ENCODE measurements at places on chromosomes 16 and 17.
A peak's percentile ranks its signal among the peaks of the same experiment; 100 is the strongest.

- DNase-seq: no peak
Measured at GRCh38 chr17:74877592-74878548, 5.1 kb upstream of the FDXR start.

DNA sequence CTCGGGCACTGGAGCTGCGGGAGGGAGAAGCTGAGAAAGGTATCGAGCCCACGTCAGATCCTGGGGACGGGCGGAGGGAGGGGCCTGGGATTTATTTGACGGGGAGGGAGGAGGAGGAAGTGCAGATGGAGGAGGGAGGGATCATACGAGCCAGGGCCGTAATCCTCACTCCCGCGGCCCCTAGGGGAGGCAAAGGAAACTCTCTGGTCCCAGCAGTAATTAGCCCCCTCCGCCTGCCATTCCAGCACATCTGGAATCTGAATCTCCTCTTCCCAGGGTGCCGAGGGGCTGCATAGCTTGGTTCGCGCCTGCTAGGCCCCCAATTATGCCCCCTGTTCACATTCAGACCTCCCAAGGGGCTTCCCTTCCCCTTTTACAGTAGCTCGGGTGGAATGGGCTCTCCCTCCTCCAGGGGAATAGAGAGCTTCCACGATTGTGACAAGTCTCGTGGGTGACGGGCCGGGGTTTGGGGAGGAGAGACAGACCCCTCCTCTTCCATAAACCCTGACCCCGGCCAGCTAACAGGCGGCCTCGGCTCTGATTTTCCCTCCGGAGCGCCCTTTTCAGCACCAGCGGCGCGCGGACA is at the start of gene SEZ6L2:
Gene SEZ6L2, minus strand, starts transcription at position 35 of the 586 bp plus-strand sequence. CDS start 531 bp downstream, outside the sequence.
- DNase-seq: peak; percentile 93

DNA sequence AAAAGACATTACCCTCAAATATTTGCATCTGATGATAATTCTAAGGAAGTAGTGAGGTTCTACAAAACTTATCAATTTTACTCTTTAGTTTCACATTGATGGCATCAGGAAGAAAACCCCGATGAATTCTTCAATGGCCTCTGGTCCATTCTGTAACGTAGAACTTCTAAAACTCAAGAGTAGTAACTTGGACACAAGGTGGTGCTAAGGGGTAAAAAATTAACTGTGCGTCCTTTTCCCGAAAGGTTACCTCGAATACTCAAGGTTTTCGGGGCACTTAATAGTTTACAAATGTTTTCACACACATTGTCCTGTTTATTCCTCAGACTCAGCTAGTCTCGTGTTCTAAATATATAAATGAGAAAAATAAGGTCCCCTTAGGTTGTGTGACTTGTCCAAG is 517.3 kb upstream of the ZFHX3 start:
- DNase-seq: no peak

DNA sequence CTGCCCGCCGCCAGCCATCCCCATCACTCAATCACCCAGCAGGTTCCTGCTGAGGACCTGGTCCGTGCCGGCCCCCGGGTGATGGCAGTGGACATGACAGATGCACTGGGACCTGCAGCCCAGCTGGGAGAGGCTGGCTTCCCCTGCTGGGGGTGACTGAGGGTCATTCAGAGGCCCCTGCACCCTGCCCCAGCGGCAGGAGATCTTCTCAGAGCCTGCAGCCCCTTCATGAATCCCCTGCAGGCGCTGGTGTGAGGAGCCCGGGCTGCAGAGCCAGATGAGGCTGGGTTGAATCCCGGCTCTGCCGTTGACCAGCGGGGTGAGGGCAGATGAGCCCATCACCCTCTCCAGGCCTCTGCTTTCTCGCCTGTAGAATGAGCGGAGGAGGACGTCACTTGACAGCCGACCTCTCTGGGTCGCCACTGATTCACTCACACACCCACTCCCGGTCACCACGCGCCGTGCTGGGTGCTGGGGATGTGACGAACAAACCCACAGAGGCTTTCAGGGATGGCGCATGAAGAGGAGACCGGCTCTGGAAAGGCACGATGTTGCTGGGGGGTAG is 95.2 kb upstream of the CIBAR2 start:
- no peak for DNase-seq

- no peak for DNase-seq
Measured at GRCh38 chr16:86436466-86437185, 73.7 kb upstream of the FOXF1 start.

GRCh38 chr17:67829331-67829730 is 4.0 kb downstream of the BPTF start:
- DNase-seq: no peak

- no peak for DNase-seq
Measured at GRCh38 chr16:80627108-80627507, 86.3 kb downstream of the DYNLRB2 start.

DNA sequence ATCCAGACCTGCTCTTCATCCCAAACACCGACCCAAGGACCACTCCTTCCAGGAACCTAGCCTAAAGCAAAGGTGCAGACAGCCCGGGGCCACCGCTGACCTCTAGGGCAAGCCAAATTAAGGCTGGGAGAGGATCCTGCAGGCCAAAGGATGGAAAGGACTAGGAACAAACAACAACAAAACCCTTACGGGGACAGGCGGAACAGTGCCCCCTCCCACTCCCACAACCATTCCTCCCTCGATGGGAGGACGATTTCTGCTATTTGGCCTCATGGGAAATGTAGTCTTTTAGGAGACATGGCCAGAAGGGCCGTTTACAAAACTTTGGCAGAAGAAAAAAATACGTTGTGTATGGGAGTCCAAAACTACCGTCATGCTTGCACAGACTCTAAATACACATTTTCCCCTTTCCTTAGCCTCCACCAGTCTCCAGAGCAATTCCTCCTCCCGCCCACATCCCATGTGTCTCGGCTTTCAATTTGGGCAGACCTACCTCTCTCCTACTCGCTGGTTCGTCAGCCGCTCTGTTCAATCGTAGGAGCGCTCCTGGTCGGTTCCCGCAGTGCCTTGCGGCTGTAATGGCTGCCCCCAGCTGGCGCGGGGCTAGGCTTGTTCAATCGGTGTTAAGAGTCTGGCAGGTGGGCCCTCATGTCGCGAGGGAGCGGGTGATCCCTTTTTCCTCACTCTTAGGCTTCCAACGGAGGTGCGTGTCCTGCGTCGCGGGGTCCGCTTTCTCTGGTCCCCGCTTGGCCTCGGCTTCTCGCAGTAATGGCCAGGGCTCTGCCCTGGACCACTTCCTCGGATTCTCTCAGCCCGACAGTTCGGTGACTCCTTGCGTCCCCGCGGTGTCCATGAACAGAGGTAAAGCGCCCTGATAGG is at the start of gene ERAL1:
Gene ERAL1, plus strand, starts transcription at position 560 of the 879 bp plus-strand sequence. Its CDS starts 19 bp downstream, at position 579.
- peak; percentile 84 for DNase-seq

DNA sequence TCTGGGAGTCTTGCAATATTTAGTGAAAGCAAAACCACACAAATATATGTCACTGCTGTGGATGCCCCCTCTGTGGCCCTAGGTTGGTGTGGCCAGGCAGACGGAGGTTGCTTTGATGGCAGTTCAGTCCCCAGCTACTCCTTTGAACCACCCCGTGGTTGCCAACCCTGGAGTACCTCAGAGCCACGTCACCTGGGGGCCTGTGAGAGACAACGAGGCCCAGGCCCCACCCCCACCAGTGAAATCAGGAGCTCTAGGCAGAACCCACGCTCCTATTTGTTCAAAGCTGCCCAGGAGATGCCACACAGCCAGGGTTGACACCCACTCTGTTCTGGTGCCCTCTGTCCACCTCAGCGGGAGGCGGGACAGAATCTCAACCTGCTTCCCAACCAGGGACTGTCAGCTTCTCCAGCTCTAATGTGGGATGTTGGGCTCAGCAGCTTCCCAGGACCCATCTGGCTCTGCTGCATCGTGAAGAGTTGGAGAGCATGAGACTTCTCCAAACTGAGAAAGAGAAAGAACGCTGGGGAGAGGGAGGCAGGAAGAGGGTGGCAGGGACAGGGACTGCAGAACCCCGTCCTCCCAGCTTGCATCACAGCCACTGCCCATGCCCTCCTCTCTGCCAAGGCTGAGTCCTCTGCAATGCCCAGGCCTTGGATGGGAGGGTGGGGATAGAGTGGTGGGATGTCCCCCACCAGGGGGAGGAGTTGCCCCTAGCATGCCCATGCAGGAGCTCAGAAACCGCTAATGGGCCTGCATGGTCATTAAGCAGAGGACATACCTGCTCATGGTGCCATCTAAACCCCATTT is 81.8 kb downstream of the C16orf78 start:
- DNase-seq: no peak

GRCh38 chr17:42453439-42453838 is 5.2 kb upstream of the ATP6V0A1 start:
- no peak for DNase-seq

DNA sequence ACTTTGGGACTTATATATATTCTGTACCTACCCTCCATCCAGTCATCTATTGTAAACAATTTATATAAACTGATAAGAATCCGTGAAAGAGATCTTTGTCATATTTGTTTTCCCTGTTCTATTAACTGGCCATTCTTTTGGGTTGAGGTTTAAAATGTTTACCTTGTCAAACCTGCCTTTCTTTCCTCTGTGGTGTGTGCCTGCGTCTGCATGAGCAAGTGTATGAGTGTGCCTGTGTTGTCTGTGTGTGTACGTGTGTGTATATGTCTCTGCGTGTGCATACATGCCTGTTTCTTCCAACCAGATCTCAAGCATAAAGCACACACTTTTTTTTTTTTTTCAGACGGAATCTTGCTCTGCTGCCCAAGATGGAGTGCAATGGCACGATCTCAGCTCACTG is 201.5 kb downstream of the C16orf95 start:
- DNase-seq: no peak

- peak; percentile 18 for DNase-seq
Measured at GRCh38 chr17:32350666-32351418, 885 bp downstream of the ZNF207 start.

Data from DMS 273 treated with DMSO at 0.1 percent for 48 hours (cell line).